Spinal cord (tissue), 10 donors: ENCODE measurements at places on chromosomes 4 and X. TPM values are rescaled to one million over a fixed set of nuclear protein-coding genes. Genes with fewer than 3 reads are reported as not detected.

Gene CTAG1B
- not detected for total RNA-seq

Gene HDX
- 8.6 TPM for total RNA-seq

Gene MAGEA6
- not detected for total RNA-seq

Gene SUPT20HL2
- not detected for total RNA-seq

Gene BMP3
- 23.5 TPM for total RNA-seq

Gene GRIA2
- total RNA-seq, result 85.8 TPM

Gene FAM9A
- total RNA-seq, result 0.10 TPM

Gene SNX12
- 59.8 TPM for total RNA-seq
